Fibroblast of skin of scalp (primary cell): ENCODE measurements at places on chromosomes 12 and 14.

DNA sequence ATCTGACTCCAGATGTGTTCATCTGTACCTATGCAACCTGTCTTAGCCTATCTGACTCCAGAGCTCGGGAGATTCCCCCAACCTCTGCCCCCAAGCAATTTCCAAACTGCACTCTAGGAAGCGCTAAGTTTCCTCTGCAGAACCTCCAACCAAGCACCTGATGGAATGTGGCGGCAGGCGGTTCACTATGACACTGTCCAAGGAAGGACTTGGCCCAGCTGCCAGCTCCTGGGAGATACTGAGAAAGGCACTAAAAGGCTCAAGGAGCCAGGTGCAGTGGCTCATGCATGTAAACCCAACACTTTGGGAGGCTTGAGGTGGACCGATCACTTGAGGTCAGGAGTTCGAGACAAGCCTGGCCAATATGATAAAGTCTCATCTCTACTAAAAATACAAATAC, 244.0 kb downstream of the BCL11B start:
- no peak for DNase-seq

DNA sequence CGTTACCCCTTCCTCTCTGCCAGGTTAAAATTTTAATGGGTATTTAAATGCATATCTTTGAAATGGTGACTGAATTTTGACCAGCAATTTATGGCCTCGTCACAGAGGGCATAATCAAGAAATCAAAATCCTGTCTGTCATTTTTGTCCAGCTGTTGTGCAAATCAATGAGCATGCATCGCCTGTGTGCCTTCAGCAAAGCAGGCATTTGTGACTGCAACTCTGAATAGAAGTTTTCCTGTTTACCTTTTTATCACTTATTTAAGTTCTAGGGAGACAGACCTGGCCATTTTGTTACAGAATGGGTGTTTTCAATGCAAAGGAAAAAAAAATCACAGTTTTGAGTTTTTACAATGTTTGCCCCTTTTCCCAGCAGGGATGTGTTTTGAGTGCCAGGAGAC, 107.4 kb downstream of the PPM1A start:
- DNase-seq, result no peak

DNA sequence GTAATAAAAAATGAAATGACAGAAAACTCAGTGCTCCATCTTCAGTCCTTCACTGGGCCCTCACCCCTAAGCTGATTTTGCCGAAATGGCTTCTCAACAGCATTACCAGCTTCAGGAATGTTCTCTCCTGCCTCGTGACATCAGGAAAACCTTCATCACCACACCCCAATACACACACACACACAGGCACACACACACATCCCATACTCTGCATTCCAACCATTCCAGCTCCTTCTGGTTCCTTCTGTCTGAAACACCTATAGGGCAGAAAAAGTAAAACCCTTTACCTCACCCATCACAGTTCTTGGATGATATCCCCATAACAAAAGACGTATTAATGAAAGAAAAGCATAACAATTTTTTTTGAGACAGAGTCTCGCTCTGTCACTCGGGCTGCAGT, 75.9 kb downstream of the CCDC60 start:
- DNase-seq, result no peak

DNA sequence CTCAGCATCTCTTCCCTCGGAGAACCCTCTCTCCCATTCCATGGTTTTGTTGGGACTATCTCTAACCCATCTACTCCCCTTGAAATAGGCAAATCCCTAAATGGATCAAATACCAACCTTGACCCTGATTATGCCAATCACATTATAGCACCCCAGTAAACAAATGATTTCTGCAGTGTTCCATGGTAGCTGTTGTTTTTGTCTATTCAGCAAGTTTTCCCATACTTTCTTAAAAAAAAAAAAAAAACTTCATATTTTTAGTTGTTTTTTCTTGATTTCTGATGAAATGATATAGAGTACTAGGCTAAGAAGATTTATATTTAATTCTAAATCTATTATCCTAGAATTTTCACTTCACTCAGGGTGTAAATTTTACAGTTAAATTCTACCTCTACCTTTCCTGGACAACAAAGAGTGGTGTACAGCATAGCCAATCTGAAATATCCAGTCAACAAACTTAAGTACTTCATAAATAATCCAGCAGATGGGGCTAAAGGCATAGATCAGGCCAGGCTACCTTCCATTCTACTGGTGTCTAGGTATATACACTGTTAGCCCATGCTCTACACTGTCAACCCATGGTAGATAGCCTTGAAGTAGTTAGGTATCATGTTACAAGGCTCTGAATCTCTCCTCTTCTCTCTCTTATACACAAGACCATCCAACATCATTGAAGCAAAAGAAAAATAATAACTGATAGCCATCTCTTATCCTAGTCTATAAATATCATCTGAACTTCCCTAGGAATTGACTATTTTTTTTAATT, 82.2 kb downstream of the PLEKHG7 start:
- peak; percentile 73 for DNase-seq

DNA sequence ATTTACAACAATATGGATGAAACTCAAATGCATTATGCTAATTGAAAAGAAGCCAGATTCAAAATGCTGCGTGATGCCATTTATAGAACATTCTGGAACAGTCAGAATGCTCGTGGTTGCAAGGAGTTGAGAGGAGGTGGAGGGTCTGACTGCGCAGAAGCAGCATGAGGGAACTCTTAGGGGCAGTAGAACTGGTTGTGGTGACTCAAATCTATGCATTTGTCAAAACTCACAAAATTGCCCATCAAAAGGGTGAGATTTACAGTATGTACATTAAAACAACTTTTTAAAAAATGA, 113.7 kb upstream of the PDZRN4 start:
- DNase-seq, result no peak

DNA sequence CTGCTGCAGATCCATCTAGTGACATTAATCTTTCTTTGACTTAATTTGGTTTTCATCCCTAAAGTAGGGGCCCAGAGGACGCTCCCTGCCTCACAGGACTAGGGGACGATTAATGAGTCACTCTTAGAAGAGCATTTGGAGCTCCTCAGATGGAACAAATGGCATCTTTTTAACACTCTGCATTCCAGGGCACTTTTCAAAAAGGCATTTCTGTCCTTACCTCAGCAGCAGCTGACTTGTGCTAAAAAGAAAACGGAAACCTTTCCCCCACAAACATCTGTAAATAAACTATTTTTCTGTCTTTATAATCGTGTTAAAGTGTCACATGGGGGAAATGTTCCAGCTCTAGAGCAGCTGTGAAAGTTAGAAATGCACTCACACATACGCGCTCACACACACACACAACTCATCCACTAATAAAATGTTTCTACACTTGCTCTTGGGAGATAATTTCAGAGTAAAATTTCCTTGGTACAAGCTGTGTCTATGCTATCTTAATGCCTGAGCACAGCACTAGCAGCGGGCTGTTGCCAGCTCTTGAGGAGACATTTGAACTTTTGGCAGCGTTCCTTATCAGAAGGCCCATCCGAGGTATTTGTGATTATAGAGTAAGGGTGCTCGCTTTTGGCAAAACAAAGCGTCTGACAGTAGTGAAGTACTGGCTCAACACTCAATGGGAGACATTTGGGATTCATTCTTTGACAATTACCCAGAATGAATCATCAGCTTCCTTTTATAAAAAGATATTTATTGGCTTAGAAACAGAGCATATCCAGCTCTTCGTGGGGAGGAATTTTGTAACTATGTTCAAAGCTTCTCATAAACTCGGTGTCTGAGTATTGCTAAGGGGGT, 141.3 kb downstream of the PLXNC1 start:
- peak; percentile 87 for DNase-seq

GRCh38 chr12:87618199-87618598, 411.0 kb downstream of the C12orf50 start:
- no peak for DNase-seq

DNA sequence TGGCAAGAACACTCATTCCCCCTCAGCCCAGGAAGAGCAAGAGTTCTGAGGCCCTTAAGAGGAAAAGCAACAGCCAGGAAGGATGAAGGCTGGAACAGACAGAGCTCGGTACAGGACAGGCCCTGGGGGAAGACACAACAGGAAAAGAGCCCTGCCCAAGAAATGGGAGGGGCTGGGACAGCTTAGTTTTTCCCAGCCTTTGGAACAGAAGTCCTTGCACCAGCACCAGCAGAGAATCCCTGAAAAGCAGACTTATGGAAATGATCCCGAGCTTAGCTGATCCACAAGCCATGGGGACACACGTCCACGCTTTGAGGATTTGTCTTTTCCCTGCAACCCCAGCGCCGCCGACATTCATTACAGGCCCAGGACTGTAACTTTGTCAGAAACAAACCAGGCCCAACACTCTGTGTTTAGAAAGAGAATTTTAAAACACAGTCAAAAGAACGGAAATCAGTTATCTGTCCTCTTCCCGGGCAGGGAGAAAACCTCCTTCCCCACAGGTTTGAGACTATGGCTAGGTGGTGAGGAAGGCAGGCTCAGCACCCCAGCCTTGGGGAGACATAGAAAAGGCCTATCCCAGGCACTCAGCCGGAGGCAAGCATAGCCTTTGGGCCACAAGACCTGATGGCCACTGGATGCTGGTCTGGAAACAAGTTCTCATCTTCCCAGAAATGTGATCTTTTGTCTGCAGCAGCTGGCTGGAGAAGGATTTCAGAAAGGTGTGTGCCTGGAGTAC, 4.0 kb upstream of the AVIL start:
- DNase-seq, result no peak

GRCh38 chr12:85552461-85552860, 272.4 kb downstream of the ALX1 start:
- DNase-seq, result peak; percentile 48

DNA sequence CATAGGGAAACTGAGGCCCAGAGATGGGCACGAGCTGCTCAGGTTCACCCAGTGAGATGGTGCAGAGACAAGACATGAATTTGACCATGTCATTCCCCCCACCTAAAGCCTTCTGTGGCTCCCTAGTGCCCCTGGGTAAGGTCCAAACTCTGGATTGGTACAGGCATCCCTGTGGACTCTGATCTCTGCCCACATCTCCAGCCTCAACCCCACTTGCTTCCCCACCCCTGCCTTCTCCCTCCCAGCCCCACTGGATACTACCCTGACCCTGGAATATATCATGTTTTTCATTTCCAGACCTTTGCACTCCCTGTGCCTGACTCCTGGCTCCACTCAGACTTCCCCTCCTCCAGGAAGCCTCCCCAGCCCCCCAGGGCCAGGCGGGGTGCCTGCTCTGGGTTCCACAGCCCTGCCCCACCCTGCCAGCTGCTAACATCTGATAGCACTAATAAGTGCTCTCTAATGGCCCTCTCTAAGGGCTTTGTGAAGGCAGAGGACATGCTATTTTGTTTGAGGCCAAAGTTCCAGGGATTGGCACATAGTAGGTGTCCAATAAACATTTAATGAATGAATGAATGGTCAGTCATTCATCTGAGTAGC, 1.1 kb upstream of the SDSL start:
- DNase-seq, result no peak

DNA sequence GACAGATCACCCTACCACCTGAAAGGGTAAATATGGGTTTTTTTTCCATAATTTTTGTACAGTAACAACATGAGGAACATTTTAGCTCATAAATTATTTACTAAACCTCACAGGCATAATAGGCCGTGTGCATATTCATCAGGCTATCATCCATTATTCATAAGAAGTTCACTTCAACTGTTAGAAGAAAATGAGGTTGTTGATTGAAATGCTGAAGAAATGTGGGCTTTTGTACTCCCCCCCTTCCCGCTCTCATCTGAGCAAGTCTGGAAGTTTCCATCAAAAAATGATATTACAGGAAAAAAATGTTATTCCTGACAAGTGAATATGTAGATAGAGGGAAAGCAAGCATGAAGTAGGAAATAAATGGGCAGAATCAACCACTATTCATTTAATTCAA, 7.9 kb upstream of the POU6F1 start:
- DNase-seq, result no peak

GRCh38 chr14:101290611-101291010, 270.7 kb upstream of the DIO3 start:
- DNase-seq, result no peak

DNA sequence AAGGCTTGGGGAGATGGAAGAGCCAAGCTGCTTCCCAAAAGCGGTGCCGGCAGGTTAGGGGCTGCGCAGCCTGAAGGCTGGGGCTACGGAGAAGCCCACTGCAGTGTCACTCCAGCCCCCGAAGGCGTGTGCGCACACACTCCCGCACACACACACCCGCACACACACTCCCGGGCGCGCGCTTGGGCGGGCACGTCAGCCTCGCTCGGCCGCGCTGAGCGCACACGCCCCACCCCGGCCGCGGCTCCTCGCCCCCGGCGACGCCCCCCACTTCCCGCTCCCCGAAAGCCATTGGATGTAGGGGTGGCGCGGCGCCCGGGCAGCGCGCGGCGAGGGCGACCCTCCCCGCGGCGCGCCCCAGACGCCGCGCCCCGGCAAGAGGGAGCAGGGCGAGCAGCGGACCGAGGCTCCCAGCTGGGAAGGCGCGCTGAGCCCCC, at the start of gene KCNK10:
KCNK10 (minus strand) TSS at position 184 of the 437 bp plus-strand sequence. CDS start 471 bp downstream, outside the sequence.
- DNase-seq, result no peak

GRCh38 chr12:102439426-102440405, 40.6 kb downstream of the IGF1 start:
- no peak for DNase-seq

- no peak for DNase-seq
Observed at GRCh38 chr12:5232826-5233500, 189.3 kb downstream of the KCNA5 start.

- DNase-seq, result peak; percentile 47
Observed at GRCh38 chr12:40016980-40017379, 88.9 kb downstream of the SLC2A13 start.
